ENCODE measurements at places on chromosomes 2 and 18. TPM values are rescaled to one million over a fixed set of nuclear protein-coding genes. Genes with fewer than 3 reads are reported as not detected.

Gene ITGB6
- not detected for total RNA-seq

Gene STEAP3
- 4.4 TPM for total RNA-seq

Gene GPR155
- total RNA-seq, result 39.5 TPM

Gene MTX2
- total RNA-seq, result 40.6 TPM

Gene REG3A
- total RNA-seq, result not detected
